ENCODE measurements at places on chromosomes 1 and 21. TPM values are rescaled to one million over a fixed set of nuclear protein-coding genes. Genes with fewer than 3 reads are reported as not detected.

Gene CNN3
- 294 TPM for total RNA-seq

Gene SPRR2G
- total RNA-seq, result not detected

Gene PPIAL4G
- not detected for total RNA-seq

Gene TMEM51
- 1.7 TPM for total RNA-seq

Gene MOB3C
- total RNA-seq, result 13.4 TPM

Gene MCOLN3
- total RNA-seq, result 0.97 TPM

Gene APOBEC4
- not detected for total RNA-seq

Gene PGLYRP4
- total RNA-seq, result not detected

Gene KLHDC7A
- total RNA-seq, result not detected

Gene S100A7A
- not detected for total RNA-seq

Gene TRPM2
- total RNA-seq, result under 0.01 TPM

Gene HHIPL2
- total RNA-seq, result 3.9 TPM

Gene NEGR1
- total RNA-seq, result 22.2 TPM

Gene CCDC27
- not detected for total RNA-seq

Gene NAV1
- 78.9 TPM for total RNA-seq

Gene PADI1
- 0.12 TPM for total RNA-seq

Gene CAMTA1
- 29.7 TPM for total RNA-seq

Gene C1orf185
- not detected for total RNA-seq

Gene CHRM3
- 0.24 TPM for total RNA-seq

Gene VHLL
- not detected for total RNA-seq

Gene SPATA46
- not detected for total RNA-seq

Gene PTPRC
- 0.16 TPM for total RNA-seq

Gene RAB3B
- total RNA-seq, result 20.4 TPM
